ENCODE measurements at places on chromosomes 4 and X.

DNA sequence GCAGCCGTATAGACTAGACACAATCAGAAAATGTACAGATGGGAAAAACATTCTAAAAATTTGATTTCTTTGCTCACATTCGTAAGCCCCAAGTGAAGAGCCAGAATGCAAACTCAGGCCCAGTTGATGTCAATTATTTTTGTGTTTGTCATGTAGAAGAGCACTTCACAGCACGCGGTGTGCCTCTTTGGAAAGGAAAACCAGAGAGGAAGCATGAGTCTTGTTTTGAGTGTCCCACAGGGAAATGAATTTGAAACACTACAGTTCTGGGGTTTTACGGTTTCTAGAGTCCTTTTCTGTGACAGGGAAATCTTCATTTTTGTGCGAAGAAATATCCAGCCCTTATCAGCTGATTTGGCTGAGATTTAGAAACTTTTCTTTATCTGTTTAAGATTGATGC lies 554.6 kb upstream of the BOD1L1 start:
- DNase-seq, result no peak

DNA sequence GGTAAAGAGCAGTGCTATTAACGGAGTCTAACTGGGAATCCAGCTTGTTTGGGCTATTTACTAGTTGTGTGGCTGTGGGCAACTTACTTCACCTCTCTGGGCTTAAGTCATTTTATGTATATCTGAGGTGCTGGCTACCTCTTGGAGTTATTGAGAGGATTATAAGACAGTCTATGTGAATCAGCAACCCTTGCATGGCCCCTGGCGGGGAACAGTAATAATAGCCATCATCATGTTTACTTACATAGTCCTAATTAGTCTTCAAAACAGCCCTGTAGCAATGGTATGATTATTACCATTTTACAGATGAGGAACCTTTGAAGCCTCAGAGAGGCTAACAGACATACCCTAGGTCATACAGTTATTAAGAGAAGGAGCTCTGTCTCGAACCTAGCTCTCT lies 1.5 kb downstream of the HPRT1 start:
- DNase-seq, result no peak

- DNase-seq, result no peak
These were observed 45.5 kb downstream of the TSPAN7 start for GRCh38 chrX:38606821-38607220.

DNA sequence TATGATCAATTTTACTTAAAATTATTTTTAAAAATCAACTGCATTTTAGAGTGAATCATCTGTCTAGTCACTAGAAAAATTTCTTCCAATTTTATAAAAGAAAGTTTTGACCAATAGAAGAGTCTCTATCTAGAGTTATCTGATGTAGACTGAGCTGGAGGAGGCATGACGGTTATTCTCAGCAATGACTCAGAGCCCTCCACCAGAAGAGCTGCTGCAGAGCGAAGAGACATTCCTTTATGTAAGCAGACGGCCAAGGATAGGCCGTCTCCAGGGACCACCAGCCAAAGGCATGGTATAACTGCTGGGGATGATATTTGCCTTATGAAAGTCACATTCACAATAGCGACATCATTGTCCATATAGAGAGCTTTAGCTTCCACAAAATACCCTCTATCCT lies 23.0 kb downstream of the LDB2 start:
- DNase-seq, result no peak

DNA sequence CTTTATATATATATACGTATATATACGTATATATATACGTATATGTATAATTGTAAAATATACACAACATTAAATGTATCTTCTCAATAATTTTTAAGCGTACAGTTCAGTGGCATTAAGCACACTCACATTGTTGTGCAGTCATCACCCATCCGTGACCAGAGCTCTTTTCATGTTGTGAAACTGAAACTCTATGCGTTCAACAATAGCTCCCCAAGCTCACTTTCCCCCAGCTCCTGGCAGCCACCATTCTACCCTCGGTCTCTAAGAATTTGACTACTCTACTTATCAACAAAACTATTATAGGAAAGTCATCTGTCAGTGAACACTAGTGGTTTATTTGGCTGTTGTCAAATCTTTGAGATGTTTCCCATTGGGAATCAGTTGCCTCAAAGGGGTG lies 621.8 kb upstream of the GALNT7 start:
- DNase-seq, result no peak

DNA sequence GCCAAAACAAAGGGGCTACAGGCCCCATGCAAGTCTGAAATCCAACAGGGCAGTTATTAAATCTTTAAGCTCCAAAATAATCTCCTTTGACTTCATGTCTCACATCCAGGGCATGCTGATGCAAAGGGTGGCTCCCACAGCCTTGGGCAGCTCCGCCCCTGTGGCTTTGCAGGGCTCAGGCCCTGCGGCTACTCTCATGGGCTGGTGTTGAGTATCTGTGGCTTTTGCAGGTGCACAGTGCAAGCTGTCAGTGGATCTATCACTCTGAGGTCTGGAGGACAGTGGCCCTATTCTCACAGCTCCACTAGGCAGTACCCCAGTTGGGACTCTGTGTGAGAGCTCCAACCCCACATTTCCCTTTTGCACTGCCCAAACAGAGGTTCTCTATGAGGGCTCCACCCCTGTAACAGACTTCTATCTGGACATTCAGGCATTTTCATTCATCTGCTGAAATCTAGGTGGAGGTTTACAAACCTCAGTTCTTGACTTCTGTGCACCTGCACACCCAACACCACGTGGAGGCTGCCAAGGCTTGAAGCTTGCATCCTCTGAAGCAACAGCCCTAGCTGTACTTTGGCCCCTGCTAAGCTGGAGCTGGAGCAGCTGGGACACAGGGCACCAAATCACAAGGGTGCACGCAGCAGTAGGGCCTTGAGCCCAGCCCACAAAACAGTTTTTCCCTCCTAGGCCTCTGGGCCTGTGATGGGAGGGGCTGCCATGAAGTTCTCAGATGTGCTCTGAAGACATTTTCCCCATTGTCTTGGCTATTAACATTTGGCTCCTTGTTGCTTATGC lies 154.8 kb upstream of the PDE5A start:
- no peak for DNase-seq

DNA sequence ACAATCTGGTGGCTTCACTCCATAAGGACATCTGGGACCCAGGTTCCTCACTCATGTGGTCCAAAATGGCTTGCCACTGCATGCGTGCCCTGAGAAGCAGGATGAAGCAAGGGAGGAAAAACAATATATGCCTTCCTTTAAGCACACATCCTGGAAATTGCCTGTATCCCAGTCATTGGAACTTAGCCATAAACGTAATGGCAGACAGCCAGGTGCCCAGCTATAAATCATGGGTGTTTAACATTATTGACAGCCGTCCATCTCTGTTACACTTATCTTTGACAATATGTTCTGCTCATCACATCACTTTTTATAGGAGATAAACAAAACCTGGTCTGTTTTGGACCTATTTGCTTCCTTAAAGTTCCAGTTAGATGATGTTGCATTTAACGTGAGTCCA lies 181.0 kb downstream of the AASDH start:
- DNase-seq, result no peak

DNA sequence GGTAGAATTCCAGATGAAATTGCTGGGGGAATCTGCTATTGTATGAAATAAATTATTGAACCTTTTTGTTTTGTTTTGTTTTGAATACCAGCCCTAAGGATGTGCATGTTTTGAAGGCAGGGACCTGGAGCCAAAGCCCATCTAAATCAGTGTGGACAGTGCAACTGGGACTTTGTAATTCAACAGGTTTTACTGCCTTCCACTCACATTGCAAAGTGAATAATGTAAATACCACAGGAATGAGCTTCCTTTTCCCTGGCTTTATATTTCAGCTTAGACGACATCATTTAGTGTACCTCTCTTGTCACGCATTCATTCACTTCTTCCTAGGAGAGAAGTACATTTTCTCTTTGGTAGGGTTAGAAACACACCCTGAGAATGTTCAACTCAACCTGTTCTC lies 795.0 kb downstream of the CENPC start:
- DNase-seq, result no peak

GRCh38 chrX:20218836-20219505 lies 47.7 kb downstream of the RPS6KA3 start:
- DNase-seq, result no peak

DNA sequence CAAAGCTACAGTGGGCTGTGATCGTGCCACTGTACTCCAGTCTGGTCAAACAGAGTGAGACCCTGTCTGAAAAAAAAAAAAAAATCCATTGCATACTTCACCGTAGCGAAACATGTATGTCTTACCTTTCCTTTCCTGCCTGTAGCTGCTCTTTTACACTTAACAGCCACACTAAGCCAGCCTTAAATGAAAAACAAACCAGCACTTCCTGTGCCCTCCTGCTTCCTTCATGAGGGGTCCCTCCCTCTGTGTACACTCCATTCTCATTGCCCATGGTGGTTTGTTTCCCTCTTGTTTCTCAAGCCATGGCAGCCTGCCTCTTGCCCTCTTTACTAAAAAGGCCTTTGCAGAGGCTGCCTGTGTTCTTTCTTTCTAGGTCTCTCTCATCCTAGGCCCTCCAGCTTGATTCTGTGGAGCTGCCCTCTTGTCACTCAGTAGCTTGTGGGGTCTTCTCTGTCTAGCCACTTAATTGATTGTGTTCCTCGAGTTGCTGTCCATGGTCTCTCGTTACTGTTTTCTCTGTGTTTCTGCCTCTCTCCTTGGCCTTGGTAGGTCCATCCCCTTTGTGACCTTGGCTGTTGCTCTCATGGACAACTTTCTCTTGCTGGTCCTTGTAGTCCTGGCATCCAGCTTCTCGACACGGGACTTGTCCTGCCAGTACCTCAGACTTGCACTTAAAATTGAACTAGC lies 52.1 kb upstream of the MSANTD1 start:
- DNase-seq, result no peak

DNA sequence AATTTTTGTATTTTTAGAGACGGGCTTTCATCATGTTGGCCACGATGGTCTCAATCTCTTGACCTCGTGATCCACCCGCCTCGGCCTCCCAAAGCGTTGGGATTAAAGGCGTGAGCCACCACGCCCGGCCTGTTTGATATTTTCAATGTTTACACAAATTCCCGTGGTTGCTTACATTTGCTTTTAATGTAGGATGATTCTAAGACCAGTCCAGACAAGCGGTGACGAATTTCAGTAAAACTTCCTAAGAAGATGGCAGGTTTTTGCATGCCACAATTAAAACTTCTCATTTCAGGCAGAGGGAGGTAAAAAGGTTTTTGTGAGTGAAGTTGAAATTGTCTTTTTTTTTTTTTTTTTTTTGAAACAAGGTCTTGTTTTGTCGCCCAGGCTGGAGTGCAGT lies 41.4 kb upstream of the RBPJ start:
- no peak for DNase-seq

Data from stimulated activated CD8-positive, alpha-beta memory T cell treated with anti-CD3 and anti-CD28 coated beads, Interleukin-4, amount 100 ng/mL, for 1 hour (primary cell).